ENCODE measurements at places on chromosomes 7 and 10. TPM values are rescaled to one million over a fixed set of nuclear protein-coding genes. Genes with fewer than 3 reads are reported as not detected.

The INSYN2A gene
- total RNA-seq: not detected

The ELFN1 gene
- not detected for total RNA-seq

The GIMAP4 gene
- 114 TPM for total RNA-seq

The THNSL1 gene
- 4.2 TPM for total RNA-seq

The STEAP1 gene
- 2.1 TPM for total RNA-seq

The HTRA1 gene
- total RNA-seq: not detected

The FZD8 gene
- total RNA-seq: 0.50 TPM

Measured in activated T-cell treated with anti-CD3 and anti-CD28 coated beads, Interleukin-2, amount 50 U/mL, for 72 hours (primary cell).